ENCODE measurements at places on chromosomes 1 and 21.
A peak's percentile ranks its signal among the peaks of the same experiment; 100 is the strongest.

GRCh38 chr1:205074513-205074912, 9.7 kb downstream of the TMEM81 start:
- DNase-seq, result no peak

GRCh38 chr1:10917513-10918454, 94.7 kb upstream of the TARDBP start:
- no peak for DNase-seq

DNA sequence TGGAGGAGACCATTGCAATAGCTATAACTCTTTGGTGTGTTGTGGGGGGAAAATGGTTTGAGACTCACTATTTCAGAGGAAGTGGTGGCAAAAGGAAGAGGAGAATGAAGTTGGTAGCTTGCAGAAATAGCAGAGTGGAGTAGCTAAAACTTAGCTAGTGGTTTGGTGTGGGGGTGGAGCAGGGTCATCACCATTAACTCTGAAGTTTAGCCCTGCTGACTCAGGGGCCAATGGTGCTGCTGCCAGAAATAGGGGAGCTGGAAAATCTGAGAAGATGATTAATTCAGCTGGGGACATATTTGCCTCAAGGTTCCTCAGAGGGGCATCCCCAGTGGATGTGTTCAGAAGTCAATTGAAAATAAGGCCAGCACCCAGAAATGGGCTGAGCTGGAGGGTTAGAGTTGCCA, 65.4 kb downstream of the RUNX1 start:
- no peak for DNase-seq

DNA sequence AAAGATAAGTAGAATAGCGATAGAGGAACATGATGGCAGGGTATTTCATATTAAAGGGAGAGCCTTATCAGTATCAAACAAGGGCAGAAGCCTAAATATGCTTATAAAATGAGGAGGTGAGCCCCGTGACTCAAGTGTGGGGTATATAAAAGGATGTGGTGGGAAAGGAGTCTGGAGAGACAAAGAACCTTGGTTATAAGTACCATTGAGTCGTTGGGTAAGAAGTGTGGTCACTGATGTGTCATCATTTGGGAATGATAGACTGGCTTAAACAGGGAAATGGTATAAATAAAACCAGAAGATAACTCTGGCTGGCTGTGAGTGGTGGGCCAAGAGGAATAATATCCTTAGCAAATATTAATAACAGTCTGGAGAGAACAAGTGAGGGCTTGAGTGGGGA, 10.9 kb upstream of the CD5L start:
- DNase-seq, result no peak

GRCh38 chr1:10733474-10734366, 62.7 kb downstream of the CASZ1 start:
- no peak for DNase-seq

- no peak for DNase-seq
Observed at GRCh38 chr1:99369154-99369553, 104.9 kb downstream of the PLPPR4 start.

DNA sequence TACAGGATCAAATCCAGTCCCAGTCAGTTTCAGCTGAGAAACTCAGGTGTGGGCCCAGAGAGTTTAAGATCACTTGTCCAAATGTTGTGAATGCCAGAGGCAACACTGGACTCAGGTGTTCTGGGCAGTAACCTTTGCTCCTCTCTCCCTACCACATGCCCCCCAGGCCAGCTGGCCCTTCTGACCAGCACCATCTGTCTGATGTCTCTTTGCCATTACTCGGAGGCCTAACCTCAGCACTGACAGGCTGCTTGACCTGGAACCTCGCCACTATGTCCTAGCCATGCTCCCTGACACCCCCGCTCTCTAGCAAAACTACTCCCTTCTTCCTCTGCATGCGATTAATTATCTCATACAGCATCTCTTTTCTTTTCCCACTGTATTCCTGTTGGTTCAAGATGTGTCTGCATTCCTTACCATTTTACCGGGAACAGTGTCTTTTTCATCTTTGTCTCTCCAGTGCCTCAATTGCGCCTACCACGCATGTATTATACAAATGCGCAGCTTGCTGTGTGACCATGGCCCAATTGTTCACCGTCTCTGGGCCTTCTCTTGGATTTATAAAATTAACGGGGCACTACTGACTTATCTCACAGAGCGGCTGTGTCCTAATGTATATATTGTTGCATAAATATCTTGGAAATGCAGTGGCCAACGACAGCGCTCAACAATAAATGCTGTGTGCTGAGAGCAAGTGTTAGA, 159.5 kb upstream of the IRF2BP2 start:
- DNase-seq, result no peak

- DNase-seq, result no peak
Observed at GRCh38 chr1:150233359-150234308, 2.3 kb downstream of the ANP32E start.

GRCh38 chr21:36769051-36769839, 70.3 kb downstream of the SIM2 start:
- DNase-seq, result no peak

DNA sequence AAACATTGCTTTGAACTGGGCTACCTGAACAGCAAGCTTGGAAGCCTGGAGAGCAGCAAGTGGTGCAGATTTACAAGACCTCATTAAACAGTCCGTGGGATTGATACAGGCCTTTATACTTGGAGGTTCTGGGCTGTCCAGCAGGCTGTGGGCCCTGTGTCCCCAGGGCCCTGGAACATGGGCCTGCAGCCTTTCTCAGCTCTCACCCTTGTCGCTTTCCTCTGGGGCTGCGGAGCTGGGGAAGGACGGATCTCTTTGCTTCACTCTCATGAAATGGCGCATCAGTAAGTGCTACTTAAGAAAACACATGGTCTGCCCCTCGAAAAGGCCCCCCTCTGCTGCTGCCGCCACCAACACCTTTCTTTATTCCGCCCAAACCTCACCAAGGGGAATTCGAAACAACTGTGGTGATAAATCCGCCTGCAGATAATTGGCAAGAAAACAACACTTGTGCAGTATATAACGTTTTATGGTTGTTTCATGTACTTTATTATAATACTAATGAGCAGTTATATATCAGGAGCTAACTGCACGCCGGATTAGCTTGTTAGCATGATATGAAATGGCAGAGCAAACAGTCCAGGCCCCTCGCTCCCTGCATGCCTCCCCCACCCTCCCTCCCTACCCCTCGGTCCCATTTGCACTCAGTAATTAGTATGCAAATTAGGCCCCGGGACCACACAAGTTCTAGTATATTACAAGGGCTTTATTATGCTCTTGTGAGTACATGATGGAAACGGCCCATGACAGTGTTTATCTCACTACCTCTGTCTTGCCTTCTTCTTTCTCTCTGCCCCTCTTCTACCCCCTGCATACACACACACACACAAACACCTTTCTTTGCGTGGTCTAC, 131.5 kb downstream of the RNF220 start:
- DNase-seq, result no peak

DNA sequence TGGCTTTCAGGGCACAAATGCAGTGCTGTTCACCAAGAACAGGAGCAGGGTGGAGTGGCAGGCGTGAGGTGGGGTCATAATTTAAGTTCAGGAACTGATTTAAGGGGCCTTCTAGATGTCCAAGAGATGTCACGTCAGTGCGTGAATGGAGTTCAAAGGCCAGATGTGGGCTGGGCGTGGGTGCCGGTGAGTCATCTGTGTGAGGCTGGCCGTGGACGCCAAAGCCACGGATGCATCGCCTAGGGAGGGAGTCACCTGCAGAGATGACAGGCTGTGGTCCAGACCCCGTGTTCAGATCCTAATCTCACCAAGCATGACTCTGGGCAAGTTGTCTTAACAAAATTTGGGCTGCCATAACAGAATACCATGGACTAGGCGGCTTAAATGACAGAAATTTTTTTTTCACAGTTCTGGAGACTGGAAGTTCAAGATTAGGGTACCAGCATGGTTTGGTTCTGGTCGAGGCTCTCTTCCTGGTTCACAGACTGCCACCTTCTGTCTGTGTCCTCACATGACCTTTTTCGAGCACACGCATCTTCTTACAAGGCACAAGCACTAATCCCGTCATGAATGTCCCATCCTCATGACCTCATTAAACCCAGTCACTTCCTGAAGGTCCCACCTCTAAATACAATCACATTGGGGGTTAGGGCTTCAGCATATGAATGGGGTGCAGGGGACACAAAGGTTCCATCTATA, 109.6 kb downstream of the PRDM2 start:
- no peak for DNase-seq

DNA sequence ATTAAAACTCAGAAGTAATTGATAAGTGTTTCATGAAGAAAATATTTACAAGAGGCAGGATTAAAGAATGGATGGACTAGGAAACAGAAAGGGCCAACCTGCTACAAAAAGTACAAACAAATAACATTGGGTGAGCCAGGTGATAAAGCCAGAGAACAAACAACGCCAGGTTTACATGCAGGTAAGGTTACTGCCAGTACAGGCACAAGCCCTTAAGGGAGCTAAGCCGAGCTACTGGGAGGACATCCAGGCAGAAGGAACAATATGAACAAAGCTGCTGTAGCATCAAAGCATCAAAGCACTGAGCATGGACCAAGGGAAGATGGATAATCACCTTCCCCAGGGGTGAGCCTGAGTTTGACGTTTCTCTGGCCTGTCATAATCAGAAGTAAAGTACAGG, 380.7 kb downstream of the SEC16B start:
- no peak for DNase-seq

GRCh38 chr1:212618466-212619210, 10.1 kb downstream of the ATF3 start:
- no peak for DNase-seq

GRCh38 chr21:46187261-46187660, 3.0 kb upstream of the SPATC1L start:
- DNase-seq, result no peak

- DNase-seq, result peak; percentile 84
Observed at GRCh38 chr1:97137862-97138514, 416.4 kb downstream of the PTBP2 start.

DNA sequence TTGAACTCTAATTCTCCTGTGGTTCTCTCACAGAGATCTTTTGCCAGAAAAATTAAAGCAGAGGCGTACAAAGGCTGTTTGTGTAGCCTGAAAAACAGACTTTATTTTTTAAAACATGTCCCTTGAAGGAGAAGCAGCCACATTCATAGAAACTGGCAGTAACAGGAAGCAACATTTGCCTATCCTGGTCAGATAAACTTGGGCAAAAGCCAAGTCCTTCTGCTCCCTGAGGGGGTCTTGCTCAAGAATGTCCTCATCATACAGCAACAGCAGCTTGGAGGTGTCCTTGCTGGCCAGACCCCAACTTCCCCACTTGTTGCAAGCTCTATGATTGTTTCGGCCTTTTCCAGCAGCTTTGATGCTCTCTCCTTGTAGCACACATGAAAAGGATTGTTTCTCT, 36.3 kb downstream of the MSTO1 start:
- peak; percentile 28 for DNase-seq

DNA sequence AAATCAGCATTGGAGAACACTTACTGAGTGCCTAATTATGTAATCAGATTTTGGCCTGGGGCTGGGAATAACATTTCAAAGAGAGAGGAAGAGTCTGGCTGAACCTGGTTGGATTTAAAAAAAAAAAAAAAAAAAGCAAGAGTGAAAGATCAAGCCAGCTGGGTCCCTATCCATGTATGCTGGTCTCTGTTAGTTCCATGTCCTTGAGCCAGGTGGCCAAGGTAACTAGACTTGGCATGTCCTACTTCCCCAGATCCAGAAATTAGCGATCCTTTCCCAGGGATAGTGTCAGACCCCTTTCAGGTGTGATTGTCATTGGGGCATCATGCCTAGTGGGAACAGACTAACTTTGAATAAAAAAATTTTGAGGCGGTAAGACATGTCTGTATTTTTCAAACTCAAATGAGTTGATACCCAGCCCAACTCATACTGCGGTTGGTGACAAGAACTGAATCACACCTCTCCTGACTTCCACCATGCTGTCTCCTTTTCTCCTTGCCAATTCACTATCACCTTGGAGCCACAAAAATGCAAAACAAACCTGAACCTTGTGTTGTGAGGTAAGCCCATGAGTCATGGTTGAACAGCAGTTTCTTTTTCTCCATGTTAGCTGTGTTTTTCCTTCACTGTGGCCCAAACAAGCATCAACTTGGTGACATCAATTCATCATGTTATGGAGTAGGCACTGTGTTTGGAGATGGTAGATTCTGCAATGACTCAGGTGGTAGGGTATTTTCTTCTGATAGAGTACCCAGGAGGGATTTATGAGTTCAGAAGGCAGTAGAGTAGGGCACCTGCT, 24.5 kb upstream of the PPP2R5A start:
- DNase-seq, result no peak

GRCh38 chr1:113375878-113376277, 14.4 kb upstream of the MAGI3 start:
- DNase-seq, result no peak

- DNase-seq, result no peak
Observed at GRCh38 chr1:37156646-37157045, 122.3 kb upstream of the GRIK3 start.

- no peak for DNase-seq
Observed at GRCh38 chr1:36322041-36322785, 1.2 kb downstream of the EVA1B start.

DNA sequence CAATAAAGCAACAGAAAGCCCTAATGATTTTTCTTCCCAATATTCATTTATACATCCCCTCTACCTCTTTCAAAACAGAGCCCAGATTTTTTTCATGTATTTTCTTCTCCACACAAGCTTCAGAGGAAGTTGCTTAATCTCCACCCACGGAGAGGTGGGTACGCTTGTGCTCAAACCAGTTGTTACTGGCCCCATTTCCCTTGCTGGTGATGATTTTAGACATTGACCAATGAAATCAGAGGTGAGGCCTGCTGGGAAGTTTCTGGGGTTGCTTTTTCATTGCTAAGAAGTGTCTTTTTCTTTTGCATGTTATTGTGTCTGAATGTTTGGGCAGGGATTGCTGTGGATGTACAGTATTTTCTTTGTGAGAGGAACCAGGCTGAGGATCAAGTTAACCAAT, 448.1 kb upstream of the B3GALT2 start:
- no peak for DNase-seq

DNA sequence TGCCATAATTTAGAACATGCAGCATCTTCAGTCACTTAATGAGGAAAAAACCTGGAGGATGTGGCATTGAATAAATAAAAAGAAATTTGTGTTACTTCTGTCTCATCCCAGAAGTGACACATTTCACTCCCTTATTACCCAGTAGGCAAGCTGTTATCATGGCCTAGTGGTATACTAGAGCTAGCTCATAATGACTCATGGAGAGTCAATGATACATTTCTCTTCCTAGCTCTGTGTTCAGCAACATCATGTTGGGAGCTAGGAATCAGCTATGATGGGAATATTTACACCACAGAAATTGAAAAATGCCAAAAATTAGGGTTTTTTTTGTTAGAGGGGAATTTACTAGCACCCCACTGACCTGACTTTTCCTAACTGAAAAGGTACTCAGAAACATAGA, 182.7 kb downstream of the HMCN1 start:
- DNase-seq, result no peak

Data from smooth muscle cell of the brain vasculature (primary cell).